CD4-positive, alpha-beta T cell (primary cell): ENCODE measurements at places on chromosomes 11 and 22.

- H3K4me3 ChIP-seq: no peak overlapping the region
- no peaks in the 10 kb centered on the region for H3K27me3 ChIP-seq
- DNase-seq: no peak
- H3K4me1 ChIP-seq: no peaks in the 10 kb centered on the region
- H3K36me3 ChIP-seq: no peaks in the 10 kb centered on the region
Measured at GRCh38 chr11:35997902-35998520, 54.1 kb downstream of the LDLRAD3 start.

- H3K27ac ChIP-seq: peak within 1 kb of the TSS; percentile 90
- peaks cover 63% of the 10 kb centered on the region for H3K36me3 ChIP-seq
- DNase-seq: peak; percentile 44
- peaks cover 82% of the 10 kb centered on the region for H3K4me1 ChIP-seq
Measured at GRCh38 chr11:67289226-67289650, at the start of gene ANKRD13D. TSS of gene ANKRD13D (plus strand) at chr11:67289303. CDS start at chr11:67289461, 158 bp downstream.

DNA sequence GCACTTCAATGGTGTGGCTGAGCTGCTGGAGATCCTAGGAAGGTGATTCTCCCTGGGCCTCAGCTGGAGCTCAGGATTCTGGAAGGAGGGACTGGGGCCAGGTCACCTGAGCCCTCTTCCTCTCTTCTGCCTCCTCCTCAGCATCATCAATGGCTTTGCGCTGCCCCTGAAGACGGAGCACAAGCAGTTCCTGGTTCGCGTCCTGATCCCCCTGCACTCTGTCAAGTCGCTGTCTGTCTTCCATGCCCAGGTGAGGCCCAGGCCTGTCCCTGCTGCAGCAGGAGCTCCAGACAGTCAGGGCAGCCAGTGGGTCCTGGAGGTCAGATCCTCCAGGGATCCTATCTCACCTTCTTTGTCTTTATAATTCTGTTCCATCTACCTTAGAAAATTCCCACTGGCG, 5.4 kb downstream of the GPHA2 start:
- peaks cover 10% of the 10 kb centered on the region for H3K4me1 ChIP-seq
- DNase-seq: no peak
- no peaks in the 10 kb centered on the region for H3K27me3 ChIP-seq
- H3K27ac ChIP-seq: no peak overlapping the region

DNA sequence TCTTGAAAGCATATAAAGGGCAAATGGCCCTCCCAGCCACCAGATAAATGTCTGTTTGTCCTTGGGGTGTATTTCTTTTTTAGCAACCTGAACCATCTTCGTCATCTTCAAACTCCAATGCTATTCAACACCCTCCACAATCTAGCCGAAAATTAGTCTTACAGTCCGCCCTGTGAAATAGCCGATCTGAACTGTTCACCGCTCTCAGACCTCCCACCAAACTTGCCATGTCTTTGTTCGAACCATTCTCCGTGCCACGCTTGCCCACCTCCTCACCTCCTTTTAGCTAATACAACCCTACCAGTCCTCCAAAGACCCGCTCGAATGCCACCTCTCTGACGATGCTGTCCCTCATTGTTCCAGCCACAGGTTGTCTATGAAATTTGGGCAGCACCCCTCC, 46.0 kb downstream of the SC5D start:
- H3K27me3 ChIP-seq: no peaks in the 10 kb centered on the region
- DNase-seq: no peak
- H3K36me3 ChIP-seq: no peaks in the 10 kb centered on the region
- no peak overlapping the region for H3K27ac ChIP-seq
- H3K4me1 ChIP-seq: no peaks in the 10 kb centered on the region

DNA sequence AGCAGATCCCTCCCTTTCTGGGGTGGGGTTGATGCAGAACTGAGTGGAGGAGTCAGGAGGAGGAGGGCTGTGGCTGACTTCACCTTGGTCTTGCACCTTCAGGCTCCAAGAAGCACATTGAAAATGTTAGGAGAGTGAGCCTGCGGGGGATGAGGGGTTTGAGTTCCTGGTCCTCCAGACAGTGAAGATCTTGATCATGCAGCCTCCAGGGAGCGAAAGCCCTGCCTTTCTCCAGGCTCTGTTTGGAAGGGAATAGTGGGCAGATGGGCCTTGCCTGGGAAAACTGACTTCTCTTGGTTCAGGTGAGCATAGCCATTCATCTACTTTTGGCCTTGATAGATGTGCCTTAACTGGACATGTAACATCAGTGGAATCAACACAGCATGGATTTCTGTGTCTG, 267.6 kb upstream of the B3GAT1 start:
- H3K27me3 ChIP-seq: no peaks in the 10 kb centered on the region
- no peak for DNase-seq
- no peak overlapping the region for H3K4me3 ChIP-seq
- no peak overlapping the region for H3K27ac ChIP-seq
- no peaks in the 10 kb centered on the region for H3K4me1 ChIP-seq

DNA sequence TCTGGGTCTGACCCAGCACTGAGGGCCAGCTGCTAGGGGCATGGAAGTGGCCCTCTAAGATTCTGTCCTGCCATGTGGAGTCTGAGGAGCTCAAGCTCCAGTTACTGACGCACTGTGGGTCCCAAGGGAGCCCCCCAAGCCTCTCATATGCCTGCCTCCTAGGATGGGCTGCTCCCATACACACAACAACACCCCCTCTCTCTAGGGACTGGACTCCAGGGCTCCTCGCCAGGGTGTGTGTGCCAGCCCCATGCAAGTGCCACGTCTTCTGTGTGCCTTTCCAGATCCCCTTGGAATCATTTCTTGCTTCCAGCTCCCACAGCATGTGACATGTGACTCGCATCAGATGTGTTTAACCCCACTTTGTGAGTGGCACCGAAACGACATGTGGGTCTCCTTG, 234.5 kb downstream of the CEP164 start:
- no peak for DNase-seq
- H3K4me3 ChIP-seq: no peak overlapping the region
- H3K27me3 ChIP-seq: peaks cover 7% of the 10 kb centered on the region

DNA sequence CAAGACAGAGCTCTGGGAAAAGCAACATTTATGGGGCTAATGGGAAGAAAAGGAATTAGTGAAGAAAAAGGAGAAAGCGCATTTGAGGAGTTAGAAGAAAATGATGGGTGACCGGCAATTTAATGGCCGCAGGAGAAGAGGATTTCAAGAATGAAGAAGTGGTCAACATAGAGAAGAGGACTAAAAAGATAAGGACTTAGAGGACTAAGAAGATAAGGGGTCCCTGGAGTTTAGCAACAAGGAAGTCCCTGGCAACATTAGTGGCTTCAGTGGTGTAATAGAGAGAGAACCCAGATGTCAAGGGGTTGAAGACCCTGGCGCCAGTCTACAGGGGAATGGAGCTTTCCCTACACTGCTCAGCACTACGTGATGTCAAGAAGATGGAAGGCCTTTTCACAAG, 32.3 kb downstream of the WEE1 start:
- H3K27ac ChIP-seq: no peak overlapping the region
- H3K36me3 ChIP-seq: no peaks in the 10 kb centered on the region
- DNase-seq: no peak
- no peaks in the 10 kb centered on the region for H3K27me3 ChIP-seq
- no peak overlapping the region for H3K4me3 ChIP-seq
- peaks cover 18% of the 10 kb centered on the region for H3K4me1 ChIP-seq

- no peaks in the 10 kb centered on the region for H3K4me1 ChIP-seq
- H3K27me3 ChIP-seq: no peaks in the 10 kb centered on the region
- H3K36me3 ChIP-seq: peaks cover 4% of the 10 kb centered on the region
- no peak for DNase-seq
Measured at GRCh38 chr11:9827708-9828107, 163.8 kb downstream of the SWAP70 start.

DNA sequence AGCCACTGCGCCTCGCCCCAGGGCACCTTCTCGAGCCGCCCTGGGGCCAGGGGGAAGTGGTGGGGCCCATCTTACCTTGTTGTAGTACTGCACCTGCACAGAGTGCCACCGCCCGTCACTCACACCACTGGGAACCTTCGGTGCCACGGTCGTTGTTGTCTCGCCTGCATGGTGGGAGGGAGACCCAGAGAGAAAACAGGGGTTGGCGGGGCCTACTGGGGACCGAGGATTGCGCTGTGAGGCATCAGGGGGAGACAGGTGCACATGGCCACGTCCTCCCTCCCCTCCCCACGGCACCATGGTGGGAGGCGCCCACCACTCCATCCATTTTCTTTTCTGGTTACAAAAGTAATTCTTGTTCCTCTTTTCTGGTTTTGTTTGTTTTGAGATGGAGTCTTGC, 97.8 kb downstream of the TRMU start:
- H3K4me1 ChIP-seq: peaks cover 15% of the 10 kb centered on the region
- H3K36me3 ChIP-seq: no peaks in the 10 kb centered on the region
- no peak for DNase-seq

DNA sequence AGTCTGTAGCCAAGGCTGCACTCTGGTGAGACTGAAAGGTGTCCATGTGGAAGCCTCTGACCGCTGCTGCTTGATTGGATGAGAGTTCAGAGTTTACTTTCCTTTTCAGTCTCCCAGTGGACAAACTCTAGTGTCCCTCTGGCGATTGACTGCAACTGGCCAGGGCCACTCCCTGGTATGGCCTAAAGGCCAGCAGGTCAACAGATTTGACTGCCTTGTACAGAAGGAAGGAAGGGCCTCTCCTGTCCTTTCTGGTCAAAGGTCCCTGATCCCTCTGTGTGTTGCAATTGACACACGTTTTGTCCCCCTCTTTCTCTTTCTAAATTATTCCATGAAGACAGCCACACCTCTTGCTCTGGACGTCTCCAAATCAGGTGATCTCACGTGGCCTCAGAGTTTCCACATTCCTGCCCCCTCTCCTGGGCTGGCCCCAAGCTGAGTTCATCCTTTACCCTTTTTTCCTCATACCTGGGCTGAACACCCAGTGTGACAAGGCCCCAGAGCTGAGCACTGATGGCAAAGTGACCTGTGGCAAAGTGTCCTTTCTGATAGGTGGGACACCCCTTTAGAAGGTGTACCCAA, 18.7 kb upstream of the FBLN1 start:
- no peaks in the 10 kb centered on the region for H3K36me3 ChIP-seq
- DNase-seq: no peak
- no peaks in the 10 kb centered on the region for H3K4me1 ChIP-seq
- no peak overlapping the region for H3K4me3 ChIP-seq
- H3K27me3 ChIP-seq: peaks cover 3% of the 10 kb centered on the region

DNA sequence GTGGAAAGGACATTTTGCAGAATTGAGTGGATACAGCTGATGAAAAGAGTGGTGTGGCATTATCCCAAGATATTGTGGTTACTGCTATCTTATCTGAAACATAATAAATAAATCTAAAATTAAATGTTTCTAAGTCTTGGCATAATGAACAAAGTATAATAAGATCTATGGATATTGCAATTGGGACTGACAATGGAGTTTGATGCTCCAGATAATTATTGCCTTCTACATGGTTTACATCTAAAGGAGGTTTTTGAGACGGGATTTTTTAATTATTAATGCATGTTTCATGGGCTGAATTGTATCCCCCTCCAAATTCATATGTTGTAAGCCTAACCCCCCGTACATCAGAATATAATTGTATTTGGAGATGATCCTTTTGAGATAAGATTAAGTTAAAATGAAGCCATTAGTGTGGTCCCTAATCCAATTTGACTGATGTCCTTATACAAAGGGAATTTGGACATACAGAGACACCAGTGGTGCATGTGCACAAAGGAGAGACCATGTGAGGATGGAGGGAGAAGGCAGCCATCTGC, 198.5 kb downstream of the MSANTD4 start:
- no peaks in the 10 kb centered on the region for H3K27me3 ChIP-seq
- no peak for DNase-seq
- H3K4me3 ChIP-seq: no peak overlapping the region
- no peaks in the 10 kb centered on the region for H3K4me1 ChIP-seq
- no peak overlapping the region for H3K27ac ChIP-seq
- no peaks in the 10 kb centered on the region for H3K36me3 ChIP-seq

GRCh38 chr11:62573006-62573591, 592 bp downstream of the EEF1G start:
- H3K36me3 ChIP-seq: peaks cover 61% of the 10 kb centered on the region
- H3K27ac ChIP-seq: peak overlapping the region; percentile 76
- H3K4me3 ChIP-seq: peak overlapping the region; percentile 82
- peaks cover 48% of the 10 kb centered on the region for H3K4me1 ChIP-seq

- no peaks in the 10 kb centered on the region for H3K36me3 ChIP-seq
- H3K27ac ChIP-seq: no peak overlapping the region
- no peak overlapping the region for H3K4me3 ChIP-seq
- no peaks in the 10 kb centered on the region for H3K27me3 ChIP-seq
- no peak for DNase-seq
- H3K4me1 ChIP-seq: no peaks in the 10 kb centered on the region
Measured at GRCh38 chr11:117300283-117300663, 9.1 kb downstream of the BACE1-AS start.

- no peaks in the 10 kb centered on the region for H3K36me3 ChIP-seq
- no peak overlapping the region for H3K4me3 ChIP-seq
- no peak overlapping the region for H3K27ac ChIP-seq
- DNase-seq: no peak
Measured at GRCh38 chr11:68324695-68325094, 12.3 kb downstream of the LRP5 start.

GRCh38 chr11:125063429-125064043, 431 bp downstream of the SLC37A2 start:
- H3K27ac ChIP-seq: no peak overlapping the region
- peak overlapping the region; percentile 66 for H3K4me3 ChIP-seq
- H3K27me3 ChIP-seq: peaks cover 10% of the 10 kb centered on the region
- peaks cover 14% of the 10 kb centered on the region for H3K4me1 ChIP-seq
- no peak for DNase-seq
- H3K36me3 ChIP-seq: no peaks in the 10 kb centered on the region

DNA sequence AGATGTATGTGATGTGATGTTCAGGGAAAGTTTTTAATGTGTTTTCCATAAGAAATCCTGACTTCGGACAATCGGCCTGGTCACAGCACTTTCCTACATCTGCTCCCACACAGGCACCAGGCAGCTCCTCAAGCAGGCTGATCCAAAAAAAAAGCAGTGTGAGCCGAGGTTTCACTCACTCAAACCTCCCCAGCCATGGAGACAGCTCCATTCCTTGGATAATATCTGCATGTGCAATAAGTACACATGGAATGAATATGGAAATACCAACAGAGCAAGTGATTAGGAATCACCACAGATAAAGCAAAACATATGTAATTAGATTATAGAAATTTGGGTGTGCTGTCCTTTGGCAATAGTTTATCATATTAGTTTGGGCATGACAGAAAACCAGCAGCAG, 88.8 kb upstream of the API5 start:
- H3K4me1 ChIP-seq: no peaks in the 10 kb centered on the region
- H3K27me3 ChIP-seq: no peaks in the 10 kb centered on the region
- DNase-seq: no peak
- no peak overlapping the region for H3K4me3 ChIP-seq
- no peaks in the 10 kb centered on the region for H3K36me3 ChIP-seq

- no peaks in the 10 kb centered on the region for H3K4me1 ChIP-seq
- H3K4me3 ChIP-seq: no peak overlapping the region
- no peaks in the 10 kb centered on the region for H3K36me3 ChIP-seq
- DNase-seq: no peak
Measured at GRCh38 chr11:97860237-97860636, 1160.5 kb upstream of the CNTN5 start.
